Fibroblast of skin of right biceps (primary cell): ENCODE measurements at places on chromosomes 4 and X.

DNA sequence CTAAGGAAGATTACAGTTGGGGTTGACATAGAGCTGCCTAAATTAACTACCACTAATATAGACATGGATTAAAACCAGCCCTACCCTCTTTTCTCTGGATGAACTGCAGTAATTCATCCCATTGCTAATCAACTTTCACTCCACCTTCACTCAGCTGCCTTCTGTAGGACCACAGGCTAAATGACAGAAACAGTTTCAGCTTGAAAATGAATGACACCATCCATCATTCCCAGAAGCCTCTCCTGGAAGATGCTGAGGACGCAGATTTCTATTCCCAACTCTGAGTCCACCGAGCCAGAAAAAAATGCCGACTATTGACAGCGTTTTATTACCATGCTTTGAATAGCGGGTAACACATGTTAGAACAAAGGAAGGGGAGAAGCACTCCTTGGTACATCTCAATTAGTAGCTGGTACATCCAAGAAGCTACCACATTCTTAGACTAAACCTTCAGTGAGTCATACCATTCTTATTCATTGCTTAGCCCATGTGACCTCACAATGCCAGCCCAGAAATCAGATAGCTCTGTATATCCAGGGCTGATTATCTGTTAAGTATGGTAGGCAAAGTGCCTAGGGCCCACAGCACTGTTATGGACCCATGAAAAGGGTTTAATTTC, 25.3 kb downstream of the DCX start:
- no peak for DNase-seq

DNA sequence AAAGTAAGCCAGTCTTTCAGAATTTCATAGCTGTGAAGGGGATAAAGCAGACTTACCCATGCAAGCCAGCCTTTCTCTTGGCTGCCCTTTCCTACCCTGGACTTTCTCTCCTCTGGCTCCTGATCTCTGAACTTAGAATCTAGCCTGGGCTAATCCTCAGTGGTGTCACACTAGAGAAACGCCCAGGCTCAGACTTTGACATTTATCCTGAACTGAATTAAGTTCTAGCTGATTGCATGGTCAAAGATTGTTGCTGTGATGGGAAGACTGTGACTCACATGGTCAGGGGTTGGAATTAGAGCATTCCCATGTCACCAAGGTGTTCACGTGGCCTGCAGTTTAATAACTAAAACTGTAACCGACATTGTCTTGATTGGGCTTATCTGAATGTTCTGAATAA, 469.5 kb upstream of the FAT1 start:
- DNase-seq: no peak

DNA sequence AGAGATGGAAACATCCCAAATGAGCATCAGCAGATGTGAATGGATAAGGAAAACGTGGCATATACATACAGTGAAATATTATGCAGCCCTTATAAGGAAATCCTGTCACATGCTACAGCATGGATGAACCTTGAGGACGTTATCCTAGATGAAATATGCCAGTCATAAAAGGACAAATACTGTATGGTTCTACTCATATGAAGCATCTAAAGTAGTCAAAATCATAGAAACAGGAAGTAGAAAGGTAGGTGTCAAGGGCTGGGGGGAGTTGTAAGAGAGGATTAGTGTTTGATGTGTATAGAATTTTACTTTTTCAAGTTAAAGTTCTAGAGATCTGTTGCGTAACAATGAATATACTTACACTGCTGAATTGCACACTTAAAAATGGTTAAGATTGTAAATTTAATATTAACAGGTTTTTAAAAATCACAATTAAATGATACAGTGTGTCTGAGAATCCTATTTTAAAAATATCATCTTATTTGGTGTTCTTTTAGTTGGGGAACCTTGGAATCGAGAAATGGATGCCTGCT, 58.5 kb downstream of the KDM6A start:
- DNase-seq: no peak

GRCh38 chr4:72814241-72814640, 245.2 kb upstream of the ADAMTS3 start:
- DNase-seq: no peak

- peak; percentile 83 for DNase-seq
Observed at GRCh38 chrX:17374619-17375366, at the start of gene NHS. TSS of gene NHS (plus strand) at chrX:17375200. CDS start at chrX:17375758, 558 bp downstream.

DNA sequence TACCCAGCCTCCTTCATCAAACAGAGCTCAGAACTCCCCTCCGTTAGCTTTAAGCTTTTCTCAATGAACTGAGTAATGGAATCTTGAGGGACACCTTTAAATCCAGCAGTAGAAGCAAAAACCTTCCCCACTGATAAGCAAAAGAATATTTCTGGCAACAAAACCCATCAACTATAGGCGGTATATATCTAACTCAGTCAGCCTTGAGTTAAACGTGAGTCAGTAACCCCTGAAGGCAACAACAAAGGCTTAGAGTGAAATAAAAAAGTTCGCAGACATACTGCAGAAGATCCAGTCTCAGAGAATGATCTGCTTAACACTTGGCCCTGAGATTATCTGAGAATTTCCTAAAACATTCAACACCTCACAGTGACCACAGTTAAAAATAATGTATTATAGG, 77.2 kb downstream of the DMD start:
- DNase-seq: no peak

- DNase-seq: no peak
Observed at GRCh38 chr4:142358656-142359055, 487.4 kb downstream of the INPP4B start.
